CD4-positive, alpha-beta T cell treated with Interleukin-1 beta for 1 hour (primary cell): ENCODE measurements at places on chromosomes 2 and 18.

DNA sequence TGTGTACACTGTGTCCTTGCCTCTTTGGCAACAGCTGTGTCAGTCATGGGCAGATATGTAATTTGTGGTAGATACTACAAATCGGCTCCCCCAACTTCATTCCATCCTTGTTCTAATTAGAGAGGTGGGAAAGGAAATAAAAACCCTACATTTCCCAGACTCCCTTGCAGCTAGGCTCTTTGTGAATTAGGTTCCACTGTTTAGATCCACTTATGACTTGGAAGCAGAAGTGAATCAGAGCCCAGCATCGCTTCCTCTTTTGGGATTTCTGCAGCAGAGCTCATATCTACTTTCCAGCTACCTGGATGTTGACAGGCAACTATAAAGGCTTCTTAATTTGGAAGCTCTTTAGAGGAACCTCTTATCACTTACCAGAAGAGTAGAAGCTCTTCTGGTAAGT is 34.1 kb upstream of the NARS1 start:
- no peak for DNase-seq

DNA sequence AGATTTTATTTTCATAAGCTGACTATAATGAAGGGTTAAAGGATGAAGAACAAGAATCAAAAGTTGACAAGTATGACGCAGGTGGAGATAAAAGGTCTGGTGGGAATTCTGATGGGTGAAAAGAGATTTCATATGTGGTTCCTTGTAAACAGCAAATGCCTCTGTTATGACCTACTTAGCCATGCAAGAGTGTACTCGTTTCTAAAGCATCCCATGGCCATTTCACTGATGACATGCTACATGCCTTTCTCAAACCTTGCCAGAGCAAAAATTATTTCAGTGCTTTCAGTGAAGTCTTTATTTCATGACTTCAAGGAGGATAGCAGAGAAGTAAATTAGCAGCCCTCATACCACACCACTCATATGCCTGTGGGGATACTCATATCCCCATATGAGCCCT is 71.7 kb downstream of the FEZ2 start:
- DNase-seq: no peak

GRCh38 chr2:12428324-12428723 is 288.4 kb upstream of the TRIB2 start:
- no peak for DNase-seq

- no peak for DNase-seq
These were observed at the start of gene NEU2 for GRCh38 chr2:233032551-233033320. TSS of gene NEU2 (plus strand) at chr2:233032672. CDS start at chr2:233032672, 0 bp downstream.

GRCh38 chr2:86038291-86039081 is 67.2 kb downstream of the POLR1A start:
- peak; percentile 85 for DNase-seq

GRCh38 chr18:23067236-23067635 is 68.0 kb upstream of the CABLES1 start:
- DNase-seq: no peak

- DNase-seq: no peak
These were observed 77.4 kb downstream of the ACTR3 start for GRCh38 chr2:113967272-113967671.

GRCh38 chr18:60189856-60190255 is 182.7 kb downstream of the MC4R start:
- no peak for DNase-seq

DNA sequence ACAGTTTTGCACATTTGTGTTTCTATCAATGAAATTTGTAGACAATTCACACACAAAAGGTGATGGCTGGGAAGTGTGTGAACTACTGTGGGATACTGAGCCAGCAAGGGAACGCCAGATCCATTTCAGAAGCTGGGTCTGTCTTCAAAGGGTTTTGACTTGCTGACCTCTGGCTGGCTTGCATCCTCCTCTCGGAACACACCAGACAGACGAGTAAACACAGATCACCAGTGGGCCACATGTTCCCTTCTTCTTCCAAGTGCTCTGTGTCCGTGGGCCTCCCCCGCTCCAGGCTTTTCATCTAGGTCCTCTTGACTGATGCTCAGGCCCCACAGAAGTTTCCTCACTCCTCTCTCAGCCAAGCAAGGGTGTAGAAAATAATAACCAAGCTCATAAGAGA is 122.2 kb upstream of the OSR1 start:
- no peak for DNase-seq

GRCh38 chr2:203683932-203684556 is 22.4 kb upstream of the CD28 start:
- peak; percentile 49 for DNase-seq

DNA sequence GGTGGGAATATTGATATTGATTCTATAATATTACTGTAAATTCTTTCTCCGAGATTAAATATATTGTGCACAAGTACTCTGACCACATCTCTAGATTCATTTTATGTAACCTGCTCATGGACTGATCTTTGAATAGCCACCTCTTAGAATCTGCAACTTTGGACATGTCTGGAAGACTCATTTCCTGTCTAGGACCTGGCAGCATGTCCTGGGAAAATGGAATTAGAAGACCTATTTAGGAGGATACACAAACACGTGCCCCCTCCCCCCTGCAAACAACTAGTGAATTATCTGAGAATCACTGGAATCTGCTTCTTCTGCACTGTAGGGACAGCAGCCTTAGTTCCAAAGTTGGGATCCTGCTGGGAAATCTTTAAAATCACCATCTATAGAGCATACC is 94.1 kb downstream of the UBE2E3 start:
- DNase-seq: no peak

GRCh38 chr2:205750797-205751196 is 68.5 kb downstream of the NRP2 start:
- no peak for DNase-seq

DNA sequence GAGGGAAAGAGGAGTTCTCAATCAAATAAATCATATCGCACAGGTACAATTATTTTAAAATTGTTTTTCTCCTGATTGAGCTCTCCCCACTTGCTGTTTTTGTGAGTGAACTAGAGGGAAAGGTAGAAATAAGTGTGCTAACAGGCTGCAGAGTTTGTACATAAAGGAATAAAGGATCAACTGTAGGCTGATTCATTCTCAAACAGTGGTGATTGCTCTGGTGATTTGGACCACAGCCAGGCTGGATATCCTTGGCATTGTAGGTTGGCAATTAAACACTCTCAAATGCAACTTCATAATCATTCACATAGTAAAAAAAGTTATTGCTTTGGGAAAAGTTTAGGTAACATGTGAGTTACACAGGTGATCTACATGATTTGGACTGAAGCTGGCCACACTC is 29.8 kb downstream of the LRP1B start:
- no peak for DNase-seq

DNA sequence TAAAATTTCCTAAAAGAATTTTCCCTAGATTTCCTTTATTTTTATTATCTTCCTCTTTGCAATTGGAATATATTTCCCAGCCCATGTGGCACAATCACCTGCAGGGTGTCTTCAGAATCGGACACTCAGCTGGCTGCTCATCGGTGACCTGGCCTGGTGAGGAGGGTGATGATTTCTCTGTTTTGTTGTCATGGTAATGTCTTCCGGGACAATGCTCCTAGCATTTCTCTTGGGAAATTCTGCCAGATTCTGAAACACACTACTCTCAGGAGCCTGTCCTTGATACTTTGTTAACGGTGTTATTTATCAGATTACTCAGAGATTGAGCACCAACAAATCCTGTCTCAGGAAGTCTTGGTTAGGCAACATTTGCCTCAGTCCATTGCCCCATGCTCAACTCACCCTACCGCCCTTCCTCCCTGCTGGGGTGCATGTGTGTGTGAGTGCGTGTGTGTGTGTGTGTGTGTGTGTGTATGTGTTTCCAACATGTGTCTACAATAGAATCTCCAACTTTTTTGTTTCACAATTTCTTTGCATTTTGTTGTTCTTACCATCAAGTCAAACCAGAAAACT is 70.3 kb downstream of the MYT1L start:
- no peak for DNase-seq

DNA sequence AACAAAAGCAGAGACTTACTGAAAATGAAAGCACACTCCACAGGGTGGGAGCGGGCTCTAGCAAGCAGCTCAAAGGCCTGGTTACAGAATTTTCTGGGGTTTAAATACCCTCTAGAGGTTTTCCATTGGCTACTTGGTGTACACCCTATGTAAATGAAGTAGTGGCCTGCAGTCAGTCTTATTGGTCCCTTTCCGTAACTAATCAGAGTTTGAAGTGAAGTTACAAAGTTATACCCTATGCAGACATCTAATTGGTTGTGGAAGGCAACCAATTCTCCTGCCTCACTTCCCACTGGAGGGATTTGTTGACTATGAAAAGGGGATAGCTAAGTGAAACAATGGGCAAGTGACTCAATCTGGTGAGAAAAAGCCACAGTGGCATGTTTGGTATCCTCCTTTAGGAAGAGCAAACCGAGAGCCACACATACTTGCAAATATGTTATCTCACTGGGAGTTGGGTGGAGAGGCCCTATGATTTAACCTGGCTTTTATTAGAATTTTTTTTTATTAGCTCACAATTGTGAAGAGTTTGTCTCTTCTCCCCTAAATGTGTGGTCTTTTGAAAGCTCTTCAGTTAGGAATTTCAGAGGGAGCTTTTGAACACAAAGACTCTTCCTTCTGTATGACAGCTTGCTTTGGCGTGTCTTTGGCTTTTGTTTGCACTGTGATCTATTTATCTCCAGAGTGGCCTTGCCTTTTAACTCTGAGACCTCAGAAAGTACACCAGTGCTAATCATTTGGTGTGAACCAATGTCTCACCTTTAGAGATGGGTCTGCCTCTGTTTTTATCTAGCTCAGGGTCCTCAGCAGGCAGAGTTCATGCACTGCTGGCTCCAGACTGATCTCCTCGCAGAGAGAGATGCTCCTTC is 69.6 kb downstream of the MAP4K4 start:
- no peak for DNase-seq

DNA sequence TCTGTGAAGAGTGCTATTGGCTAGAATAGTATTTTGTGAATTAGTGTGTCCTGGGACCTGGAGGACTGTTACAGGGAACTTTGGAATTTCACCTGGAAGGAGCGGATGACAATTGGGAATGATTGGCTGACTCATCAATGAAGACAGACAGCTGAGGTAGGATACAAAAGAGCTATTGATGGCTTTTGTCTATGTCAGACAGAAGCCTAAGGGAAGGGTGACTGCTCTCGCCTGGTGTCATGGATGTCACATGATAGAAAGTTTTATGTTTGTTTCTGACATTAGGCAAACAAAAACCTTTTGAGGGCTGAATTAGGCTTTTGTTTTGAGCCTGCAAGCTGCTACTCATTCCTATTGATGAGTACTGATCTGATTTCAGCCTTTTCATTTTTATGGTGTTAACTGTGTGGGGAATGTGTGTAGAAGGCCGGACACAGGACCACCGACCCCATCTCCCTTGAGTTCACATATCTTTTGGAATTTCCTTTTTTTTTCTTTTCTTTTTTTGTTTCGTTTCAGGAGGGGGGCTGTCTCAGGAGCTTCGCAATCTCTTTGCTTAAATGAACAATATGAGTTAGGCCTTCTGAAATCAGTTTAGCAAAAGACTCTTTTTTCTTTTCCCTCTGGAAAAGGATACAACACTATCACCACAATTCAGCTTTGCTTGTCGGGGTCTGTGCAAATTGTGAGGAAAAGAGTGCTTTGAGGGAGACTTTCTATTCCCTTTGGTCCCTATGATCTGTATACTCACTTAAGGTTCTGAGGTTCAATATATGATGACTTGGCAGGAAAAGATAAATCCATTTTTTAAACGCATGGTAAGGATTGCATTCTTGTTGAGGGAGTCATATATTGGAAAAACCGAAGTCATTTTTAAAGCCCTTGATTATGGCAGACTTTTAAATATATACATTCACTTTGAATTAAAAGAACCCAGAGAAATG is 207.9 kb upstream of the FIGN start:
- no peak for DNase-seq

DNA sequence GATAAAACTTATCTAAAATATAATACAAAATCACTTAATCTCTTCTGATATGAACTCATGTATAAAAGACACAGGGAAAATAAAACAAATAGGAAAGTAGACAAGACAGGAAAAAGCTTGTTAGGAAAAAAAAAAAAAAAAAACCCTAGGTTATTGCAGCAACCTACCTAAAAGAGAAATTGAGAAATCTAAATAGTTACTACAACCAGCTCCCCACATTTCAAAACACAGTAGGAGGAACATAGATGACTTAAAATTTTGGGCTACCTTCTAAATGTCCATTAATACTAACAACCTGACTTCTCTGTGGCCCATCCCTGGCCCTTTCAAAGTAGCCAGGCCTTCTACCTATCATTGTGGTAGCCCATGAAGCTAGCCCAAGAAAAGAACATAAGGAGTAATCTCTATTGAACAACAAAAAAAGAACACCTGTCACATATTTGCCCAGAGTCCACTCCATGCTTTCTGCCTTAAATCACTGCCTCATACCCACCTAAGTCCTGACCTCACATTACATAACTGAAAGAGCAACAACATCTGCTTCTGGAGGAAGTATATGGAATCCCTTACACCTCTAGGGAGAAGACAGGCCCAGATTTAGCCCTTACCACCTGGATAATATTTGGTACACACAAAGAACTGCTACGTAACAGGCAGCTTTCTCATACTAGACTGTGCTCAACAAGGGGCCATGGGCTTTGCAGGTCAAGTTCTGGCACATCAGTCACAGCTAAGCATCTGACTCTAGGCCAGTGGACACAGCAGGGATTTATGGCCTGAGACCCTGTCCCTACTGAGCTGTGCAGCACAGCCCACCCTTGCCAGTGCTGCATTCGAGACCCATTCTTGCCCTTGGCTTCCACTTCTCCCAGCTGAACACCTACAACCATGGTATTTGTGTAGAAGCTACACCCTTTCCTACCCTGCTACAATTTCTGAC is 8.5 kb downstream of the SUCLG1 start:
- no peak for DNase-seq

DNA sequence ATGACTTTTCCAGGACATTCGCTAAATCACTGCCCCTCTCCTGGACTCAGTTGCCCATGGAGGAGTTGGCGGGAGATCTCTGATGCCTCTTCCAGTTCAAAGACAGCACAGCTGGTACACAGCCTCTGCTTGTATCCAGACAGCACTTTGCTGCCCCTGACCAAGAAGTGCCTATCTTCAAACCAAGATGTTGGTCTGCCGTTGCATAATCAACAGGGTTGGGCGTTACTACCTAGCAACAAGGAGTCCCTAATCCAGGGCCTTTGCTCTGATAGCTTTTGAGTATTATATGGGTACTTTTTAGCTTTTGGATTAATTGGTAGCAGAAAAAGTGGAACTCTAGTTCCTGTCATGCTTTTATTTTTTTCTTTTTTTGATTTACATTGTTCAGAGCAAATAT is 166.6 kb downstream of the FAM210A start:
- no peak for DNase-seq
